ENCODE measurements at places on chromosomes 6 and 20. TPM values are rescaled to one million over a fixed set of nuclear protein-coding genes. Genes with fewer than 3 reads are reported as not detected.

GRCh38 chr6:30619561-30619960 lies 1.9 kb downstream of the MRPS18B start:
- H3K4me3 ChIP-seq = peak overlapping the region; percentile 98
- H3K27ac ChIP-seq = peak overlapping the region; percentile 100
- H3K4me1 ChIP-seq = peaks cover 43% of the 10 kb centered on the region
- no peak for DNase-seq

DNA sequence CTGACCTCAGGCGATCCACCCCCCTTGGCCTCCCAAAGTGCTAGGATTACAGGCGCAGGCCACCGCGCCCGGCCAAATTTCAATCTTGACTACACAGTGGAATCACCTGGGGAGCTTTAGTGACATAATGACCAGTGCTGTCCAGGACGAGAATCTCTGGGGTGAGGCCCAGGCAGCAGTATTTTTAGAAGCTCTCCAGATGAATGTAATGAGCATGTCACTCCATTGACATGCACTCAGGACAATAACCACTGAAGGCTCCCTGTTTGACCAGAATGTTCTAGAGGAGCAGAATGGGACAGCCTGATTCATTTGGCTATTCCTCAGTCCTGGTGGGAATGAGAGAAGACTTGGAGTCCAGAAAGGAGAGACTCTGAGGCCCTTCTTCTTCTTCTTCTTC lies 39.2 kb downstream of the SRSF3 start:
- H3K27me3 ChIP-seq = no peaks in the 10 kb centered on the region
- no peak overlapping the region for H3K4me3 ChIP-seq
- no peaks in the 10 kb centered on the region for H3K4me1 ChIP-seq
- H3K27ac ChIP-seq = no peak overlapping the region

DNA sequence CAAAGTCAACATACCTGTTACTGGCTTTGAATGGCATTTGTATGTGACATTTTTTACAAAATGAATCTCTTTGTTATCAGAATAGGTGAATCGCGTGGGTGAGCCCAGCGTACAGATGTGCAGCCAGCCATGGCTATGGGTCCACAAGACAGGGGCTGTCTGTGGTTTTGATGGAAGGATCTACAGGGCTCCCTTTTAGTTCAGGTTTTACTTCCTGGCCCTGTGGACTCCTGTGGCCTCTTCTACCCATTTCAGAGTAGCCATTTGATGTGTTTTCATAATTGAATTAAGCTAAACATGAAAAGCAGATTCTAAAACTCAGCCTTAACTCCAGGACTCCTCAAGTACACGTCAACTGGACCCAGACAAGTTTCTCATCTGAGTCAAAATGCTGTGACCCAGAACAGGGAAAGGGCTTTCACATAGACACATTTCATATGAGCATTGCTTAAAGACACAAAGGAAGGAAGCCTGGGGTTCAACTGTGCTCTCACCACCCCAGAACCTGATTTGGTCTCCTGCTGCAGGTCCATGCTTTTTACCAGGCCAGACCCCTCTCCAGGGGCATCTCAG lies 105.3 kb upstream of the NAA20 start:
- peaks cover 15% of the 10 kb centered on the region for H3K27me3 ChIP-seq
- H3K4me1 ChIP-seq = no peaks in the 10 kb centered on the region
- H3K27ac ChIP-seq = no peak overlapping the region
- no peaks in the 10 kb centered on the region for H3K36me3 ChIP-seq

DNA sequence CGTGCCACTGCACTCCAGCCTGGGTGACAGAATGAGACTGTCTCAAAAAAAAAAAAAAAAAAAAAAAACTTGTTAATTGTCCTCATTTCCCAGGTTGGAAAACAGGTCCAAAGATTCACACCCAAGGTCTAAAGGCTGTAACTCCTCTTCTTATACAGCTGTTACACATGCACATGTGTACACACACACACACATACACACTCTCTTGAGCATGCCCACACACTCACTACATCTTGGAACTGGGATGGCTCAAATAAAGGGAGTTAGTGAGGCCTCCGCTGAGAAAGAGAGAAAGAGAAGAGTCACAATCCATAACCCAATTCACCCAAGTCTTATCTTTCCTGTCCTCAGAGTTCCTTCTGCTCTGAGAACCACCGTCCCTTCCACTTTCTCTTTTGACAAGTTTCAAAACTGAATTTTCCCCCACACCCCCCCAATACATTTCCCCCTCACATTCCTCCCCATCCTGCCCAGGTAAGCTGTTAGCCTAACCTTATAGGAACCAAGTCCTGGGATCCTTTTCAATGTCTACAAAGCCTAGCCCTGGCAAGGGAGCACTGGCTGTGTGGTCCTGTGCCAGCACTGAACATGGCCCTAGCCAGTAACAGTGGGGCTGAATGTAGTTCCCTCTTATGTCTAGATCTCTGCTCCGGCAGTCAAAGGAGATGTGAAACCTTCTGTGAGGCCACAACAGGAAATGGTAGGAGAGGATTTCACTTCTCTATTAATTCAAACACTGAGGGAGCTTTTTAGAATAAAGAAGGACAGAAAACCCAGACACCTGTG lies 3.2 kb upstream of the HLA-DMB start:
- peaks cover 2% of the 10 kb centered on the region for H3K36me3 ChIP-seq
- peak overlapping the region; percentile 86 for H3K27ac ChIP-seq
- H3K4me1 ChIP-seq = peaks cover 69% of the 10 kb centered on the region
- H3K4me3 ChIP-seq = peak overlapping the region; percentile 90
- H3K27me3 ChIP-seq = no peaks in the 10 kb centered on the region
- peak; percentile 39 for DNase-seq

GRCh38 chr6:88561034-88561953 lies 395.1 kb upstream of the CNR1 start:
- DNase-seq = no peak
- no peaks in the 10 kb centered on the region for H3K36me3 ChIP-seq
- H3K27ac ChIP-seq = no peak overlapping the region
- H3K4me1 ChIP-seq = no peaks in the 10 kb centered on the region

DNA sequence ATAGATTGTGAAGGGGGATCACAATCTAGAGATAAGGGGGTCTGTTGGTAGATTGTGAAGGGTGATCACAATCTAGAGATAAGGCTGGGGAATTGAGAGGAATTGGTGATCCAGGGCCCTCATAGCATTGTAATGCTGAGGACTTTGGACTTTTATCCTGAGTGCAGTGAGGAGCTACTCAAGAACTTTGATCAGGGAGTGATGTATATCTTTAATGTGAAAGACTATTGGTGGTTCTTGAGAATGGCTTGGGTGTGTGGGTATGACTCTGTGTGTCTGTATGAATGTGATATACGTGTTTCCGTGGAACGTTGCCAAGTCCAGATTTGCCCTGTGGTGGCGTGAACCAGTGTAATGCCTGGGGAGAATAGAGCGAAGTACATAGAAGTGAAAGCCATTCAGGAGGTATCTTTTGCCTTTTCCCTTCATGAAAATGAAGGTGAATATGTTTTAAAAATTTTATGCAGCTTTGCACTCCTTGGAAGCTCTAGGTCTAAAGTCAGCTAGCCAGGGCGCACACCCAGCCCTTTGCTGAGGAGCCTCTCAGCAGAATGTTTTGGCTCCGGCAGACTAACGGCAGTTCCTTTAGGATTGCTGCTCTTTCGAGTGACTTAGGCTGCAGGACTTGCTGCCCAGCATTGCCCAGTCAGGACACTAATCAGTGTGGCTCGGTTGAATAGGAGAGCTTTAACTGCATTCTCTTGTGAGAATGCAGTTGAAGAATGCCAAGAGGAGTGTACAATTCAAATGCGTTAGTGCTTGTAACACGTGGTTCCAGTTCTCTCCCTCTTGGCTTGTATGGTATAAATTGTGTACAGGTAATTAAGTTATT lies 3.5 kb downstream of the ZFAND3 start:
- H3K36me3 ChIP-seq = peaks cover 3% of the 10 kb centered on the region
- peak overlapping the region; percentile 24 for H3K4me3 ChIP-seq
- peak; percentile 52 for DNase-seq
- H3K4me1 ChIP-seq = peaks cover 78% of the 10 kb centered on the region

SCRT2 gene
- total RNA-seq = not detected

FAM83C gene
- not detected for total RNA-seq

BPIFB4 gene
- not detected for total RNA-seq

HLA-DRB5 gene
- total RNA-seq = 1.7 TPM

SYS1 gene
- 38.8 TPM for total RNA-seq

LHFPL5 gene
- total RNA-seq = not detected
